ENCODE measurements at places on chromosomes 11 and 22.

DNA sequence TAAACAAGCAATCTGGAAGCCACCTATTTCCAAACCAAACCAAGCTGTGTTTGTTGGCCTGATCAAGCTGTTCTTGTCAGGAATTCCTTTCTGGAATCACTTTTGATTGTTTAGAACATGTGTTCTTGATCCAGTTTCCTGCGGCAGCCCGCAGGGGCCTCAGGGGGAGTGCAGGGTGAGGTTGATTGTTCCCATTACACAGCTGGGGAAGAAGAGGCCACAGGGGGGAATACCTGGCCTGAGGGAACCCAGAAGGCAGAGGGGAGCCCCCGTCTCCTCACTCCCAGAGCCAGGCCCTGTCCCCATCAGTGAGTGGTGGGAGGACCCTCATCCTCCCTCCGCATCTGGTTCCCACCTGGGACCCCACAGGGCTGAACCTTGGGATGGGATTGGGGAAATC is 4.2 kb downstream of the MRGPRD start:
- no peak for DNase-seq

DNA sequence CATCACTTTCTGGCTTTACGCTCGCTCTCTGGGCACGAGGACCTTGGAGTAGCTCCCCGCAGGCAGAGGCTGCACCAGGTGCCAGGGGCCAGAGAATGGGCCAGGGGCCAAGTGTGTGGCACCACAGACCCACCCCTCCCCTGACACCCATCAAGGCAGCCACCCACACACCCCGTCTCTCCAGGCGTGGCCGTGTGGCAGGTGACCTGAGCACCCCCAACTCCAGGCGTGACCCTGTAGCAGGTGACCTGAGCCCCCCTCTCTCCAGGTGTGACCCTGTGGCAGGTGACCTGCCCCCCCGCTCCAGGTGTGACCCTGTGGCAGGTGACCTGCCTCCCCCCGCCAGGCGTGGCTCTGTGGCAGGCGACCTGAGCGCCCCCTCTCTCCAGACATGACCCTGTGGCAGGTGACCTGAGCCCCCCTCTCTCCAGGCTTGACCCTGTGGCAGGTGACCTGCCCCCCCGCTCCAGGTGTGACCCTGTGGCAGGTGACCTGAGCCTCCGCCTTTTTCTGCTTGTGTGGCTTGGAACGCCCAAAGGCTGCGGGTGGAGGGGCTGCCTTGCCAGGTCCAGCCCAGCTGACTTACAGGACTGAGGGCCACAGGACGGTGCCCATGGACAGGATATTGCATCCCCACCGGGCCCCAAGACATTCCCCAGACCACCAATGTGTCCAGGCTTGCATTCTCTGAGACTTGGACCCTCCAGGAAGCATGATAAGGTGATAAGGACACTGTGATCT is 667.2 kb downstream of the BRD1 start:
- no peak for DNase-seq

DNA sequence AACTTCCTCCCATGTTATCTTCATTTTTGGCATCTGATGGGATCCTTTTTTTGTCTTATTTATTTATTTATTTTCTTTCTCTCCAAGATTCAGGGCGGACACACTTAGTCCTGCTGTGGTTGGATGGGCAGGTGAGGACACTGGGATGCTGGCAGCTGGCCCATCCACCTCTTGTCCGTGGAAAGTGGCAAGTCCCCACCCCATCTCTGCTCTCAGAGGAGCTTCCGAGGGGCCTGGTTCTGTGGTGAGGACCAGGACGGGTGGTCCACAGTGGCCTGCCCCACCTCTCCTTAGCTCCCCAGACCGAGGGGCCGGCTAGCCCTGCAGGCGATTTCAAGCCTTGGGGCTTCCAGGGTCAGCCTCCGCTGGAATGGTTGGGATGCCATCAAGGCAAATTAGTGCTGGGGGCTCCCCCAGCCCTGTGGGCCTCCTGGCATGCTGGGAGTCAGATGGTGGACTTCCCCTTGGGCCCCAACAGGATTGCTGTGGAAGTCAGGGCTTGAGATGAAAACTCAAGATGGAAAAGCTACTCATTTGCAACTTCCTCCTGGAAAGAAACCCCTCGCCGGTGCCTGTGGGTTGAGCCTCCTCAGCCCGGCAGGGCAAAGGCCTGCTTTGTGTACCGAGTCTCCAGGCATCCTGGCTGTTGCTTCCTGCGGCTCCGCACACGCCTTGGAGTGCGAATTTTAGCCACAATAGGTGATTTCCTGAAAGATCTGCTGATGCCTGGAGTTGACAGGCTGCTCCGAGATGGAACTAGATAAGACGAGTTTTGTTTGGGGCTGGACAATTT is 31.2 kb upstream of the LINC01488 start:
- DNase-seq, result no peak

DNA sequence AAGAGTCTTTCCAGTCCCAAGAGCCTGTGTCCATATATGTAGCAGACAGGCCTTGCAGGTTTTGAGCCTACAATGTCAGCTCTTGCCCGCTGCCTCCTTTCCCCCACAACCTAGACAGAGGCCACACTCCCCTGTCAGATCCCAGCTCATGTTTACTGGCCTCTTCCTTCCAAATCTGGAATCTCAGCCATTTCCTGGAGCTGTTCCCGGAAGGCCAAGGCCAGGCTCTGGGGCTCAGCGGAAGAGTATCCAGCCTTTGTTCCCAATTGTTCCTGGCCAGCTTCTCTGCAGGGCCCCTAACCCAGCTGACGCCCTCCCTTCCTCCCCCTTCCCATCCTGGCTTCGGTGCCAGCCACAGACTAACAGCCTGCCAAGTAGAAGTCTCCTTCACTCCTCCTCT is 1.0 kb upstream of the ROBO4 start:
- DNase-seq, result no peak

DNA sequence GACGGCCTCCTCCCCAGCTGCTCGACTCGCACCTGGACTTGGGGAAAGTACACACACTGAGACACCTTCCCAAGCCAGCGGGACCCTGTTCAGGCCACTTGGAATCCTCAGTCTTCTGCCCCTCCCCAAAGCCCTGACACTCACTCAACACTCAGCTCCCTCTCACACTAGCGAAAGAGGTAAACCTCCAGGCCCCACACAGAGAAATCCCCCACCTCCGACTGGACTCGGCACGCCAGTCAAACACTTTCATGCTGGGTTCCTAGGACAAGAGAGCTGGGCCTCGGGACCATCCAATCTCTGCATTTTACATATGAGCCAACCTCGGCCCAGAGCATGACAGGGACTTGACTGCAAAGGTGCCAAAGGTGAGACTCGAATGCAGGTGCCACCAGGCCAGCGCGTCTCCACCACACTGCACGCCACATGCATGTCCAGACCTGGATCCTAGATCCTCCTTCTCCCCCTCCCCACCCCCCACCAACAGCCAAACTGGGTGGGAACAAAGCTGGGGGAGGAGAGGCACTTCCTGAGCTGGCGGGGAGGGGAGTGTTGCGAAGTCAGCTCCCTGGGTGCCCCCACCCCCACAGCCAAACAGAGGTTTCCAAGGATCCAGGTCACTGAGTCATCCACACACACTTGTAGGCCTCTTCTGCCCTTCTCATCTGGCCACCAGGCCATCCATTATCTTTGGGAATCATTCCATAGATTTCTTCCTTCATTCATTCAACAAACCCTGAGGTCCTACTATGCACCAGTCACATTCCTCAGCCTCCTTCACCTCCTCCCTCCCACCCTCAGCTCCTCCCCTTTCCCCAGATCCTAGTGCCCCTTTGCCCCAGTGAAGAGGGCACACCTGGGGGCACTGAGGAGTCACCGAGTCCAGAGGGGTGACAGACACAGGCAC is 10.7 kb upstream of the CD5 start:
- no peak for DNase-seq

DNA sequence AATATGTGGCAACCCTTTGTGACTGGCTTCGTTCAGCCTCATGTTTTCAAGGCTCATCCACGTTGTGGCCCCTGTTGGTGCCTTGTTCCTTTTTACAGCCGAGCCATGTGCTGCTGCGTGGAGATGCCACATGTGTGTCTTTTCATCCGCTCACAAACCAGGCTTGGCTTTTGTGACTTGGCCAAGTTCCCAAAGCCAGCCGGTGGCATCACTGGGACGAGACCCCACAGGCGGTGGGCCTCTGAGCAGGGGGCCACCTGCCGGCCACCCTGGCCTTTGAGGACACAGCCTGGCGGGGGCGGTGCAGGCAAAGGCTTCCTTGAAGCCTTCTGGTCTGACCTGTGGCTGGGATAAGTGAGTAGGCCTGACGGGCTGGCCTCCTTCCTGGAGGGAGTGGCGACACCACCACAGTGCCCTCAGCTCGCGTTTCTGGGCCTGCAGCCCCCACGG is 10.5 kb downstream of the GRK2 start:
- no peak for DNase-seq

DNA sequence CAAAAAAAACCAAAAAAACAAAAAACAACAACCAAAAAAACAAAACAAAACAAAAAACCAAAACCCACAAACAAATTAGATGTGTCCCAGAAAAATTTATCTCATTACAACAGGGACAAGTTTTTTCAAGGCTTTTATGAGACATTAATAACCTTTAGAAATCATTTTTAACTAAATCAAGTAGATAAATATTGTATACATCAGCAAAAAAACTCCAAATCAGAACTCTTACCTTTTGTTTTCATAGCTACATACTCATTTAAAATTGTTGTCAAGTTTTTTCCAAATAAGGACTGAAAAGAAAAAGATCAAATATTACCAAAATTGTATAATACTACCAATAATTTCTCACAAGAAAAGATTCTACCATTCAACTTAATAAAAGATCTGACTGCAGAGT is 28.7 kb downstream of the NPAT start:
- no peak for DNase-seq

- peak; percentile 54 for DNase-seq
These were observed 170.2 kb downstream of the BRD1 start for GRCh38 chr22:49657275-49657973.

DNA sequence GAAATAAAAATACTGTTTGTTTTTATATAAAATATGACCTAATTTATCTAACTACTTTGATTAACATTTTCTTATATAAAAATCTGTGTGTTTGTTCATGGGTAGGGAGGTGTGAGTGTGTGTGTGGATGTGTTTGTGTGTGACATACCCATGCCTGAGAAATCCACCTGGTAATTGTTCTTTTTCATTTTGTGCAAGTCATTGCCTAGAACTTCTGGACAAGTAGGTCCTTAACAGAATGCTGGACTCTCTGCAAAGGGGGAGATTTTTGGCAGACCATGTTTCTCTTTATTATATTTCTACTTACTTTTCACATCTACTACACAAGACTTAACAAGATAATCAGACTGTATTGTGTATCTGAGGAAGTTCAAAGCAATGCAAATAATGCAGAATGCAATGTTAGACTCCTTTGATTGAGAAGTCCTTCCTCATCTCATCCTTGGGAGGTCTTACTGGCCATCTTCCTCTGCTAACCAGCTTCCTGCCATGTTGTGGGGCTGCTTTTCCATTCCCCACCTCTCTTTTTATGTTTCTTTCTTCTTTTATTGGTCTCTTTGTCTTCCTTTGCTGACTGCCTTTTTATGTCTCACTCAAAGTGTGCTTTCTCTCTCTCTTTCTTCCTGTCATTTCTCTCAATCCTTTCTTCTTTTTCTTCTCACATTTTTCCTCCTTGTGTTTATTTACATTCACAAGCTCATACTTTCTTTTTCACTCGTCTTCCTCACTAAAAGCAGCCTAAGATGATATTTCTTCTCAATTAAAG is 1017.0 kb upstream of the CNTN5 start:
- DNase-seq, result no peak

- no peak for DNase-seq
These were observed 22.7 kb upstream of the TMPRSS5 start for GRCh38 chr11:113728814-113729213.

- peak; percentile 73 for DNase-seq
These were observed at the start of gene CENPM for GRCh38 chr22:41946629-41947423. Gene CENPM (minus strand): TSS chr22:41947152. CDS start chr22:41947076, 76 bp downstream.

GRCh38 chr11:79663017-79663416 is 222.2 kb upstream of the TENM4 start:
- DNase-seq, result no peak

- DNase-seq, result peak; percentile 66
These were observed 164.6 kb downstream of the ETS1 start for GRCh38 chr11:128422576-128423370.

DNA sequence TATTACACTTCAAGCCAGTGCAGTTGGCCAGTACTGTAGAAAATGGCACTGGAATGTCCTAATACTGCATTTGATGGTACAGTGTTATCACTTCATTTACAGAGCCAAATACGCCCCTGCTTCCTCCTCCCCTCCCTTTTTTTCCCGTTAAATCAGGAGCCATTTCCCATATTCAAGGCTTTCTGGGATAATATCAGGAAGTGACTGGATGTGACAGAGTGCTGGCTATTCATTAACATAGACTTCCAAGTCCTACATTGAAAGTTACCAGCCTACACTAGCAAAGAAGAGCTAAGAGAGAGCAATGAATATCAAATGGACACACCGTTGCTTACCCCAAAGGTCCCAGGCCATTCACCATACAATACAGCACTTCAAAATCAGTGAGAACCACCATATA is 32.1 kb upstream of the ABCC8 start:
- no peak for DNase-seq

DNA sequence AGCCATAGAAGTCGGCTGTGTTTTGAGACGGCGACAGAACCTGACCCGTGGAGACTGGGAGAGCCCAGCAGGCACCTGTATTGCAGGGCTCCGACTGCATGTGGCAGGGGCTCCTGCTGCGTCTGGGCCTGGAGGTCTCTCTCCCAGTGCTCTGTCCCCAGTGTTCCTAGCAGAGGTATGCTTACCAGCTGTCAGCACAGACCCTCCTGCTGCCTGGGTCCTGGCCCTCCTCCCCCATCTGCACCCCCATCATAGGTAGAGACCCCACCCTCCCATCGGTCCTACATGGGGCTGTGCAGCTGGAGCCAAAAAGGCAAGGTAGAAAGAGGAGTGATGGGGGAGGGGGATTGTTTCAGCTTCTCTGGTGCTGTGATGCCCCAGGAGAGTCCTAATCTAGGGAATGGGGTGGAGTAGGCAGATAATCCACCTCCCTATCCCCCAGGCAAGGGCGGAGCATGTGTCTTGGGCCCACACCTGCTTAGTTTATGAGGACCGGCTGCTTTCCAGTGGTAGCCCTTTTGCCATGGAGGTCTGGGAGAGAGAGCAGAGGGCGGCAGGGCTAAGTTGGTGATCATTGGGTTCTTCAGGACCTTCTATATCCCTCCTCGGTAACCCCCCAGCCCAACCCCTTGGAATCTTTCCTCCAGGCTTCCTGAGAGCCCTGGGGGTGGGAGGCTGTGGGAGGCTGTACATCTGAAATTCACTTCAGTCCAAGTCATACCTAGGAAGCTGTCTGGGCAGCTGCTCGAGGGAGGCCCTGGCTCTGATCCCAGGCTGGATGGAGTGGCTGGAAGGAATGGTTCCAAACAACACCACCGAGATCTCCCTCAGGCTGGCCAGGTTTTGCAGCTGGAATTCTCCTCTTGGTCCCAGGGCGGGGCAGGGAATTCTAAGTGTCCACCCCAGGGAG is 5.3 kb downstream of the SLC7A4 start:
- DNase-seq, result no peak

DNA sequence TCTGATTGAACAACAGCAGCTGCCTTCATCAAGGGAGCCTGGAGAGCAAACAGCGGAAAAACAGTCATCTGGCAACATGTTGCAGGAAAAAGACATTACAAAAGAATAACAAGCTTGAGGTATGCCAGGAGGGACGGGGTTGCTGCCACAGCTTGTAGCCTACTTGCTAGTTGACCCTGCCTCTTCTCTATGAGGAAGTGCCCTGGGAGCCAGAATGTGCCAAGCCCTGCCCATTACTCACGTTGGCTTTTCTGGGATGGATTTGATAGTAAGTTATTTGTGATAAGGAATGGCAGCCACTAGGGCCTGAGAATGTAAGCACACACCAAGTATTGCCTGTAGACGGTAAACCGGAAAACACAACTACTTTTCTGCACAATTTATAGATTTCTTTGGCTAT is 113.5 kb upstream of the KIRREL3 start:
- no peak for DNase-seq
